ENCODE measurements at places on chromosomes 11 and 22.

DNA sequence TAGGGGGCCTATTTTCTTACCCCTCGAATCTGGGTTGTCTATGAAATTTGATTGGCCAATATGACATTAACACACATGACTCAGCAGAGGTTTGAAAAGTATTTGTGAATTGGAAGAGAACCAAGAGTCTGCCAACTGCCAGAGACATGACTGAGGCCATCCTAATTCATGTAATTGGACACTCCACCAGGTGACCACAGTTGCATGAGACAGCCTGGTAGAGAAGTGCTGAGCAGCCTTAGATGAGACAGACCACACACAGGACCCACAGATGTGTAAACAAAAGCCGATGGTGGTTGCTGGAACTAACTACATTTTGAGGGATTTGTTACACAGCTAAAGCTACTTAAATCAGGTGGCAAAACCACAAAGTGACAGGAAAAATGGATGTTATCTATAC, 855 bp upstream of the MS4A5 start:
- no peak for DNase-seq

DNA sequence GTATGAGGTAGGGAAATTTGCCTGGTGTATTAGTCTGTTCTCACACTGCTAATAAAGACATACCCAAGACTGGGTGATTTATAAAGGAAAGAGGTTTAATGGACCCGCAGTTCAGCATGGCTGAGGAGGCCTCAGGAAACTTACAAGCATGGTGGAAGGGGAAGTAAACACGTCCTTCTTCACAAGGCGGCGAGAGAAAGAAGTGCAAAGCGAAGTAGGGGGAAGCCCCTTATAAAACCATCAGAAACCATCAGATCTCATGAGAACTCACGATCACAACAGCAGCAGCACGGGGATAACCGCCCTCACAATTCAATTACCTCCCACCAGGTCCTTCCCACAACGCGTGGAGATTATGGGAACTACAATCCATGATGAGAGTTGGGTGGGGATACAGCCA, 12.0 kb upstream of the RFPL2 start:
- no peak for DNase-seq

DNA sequence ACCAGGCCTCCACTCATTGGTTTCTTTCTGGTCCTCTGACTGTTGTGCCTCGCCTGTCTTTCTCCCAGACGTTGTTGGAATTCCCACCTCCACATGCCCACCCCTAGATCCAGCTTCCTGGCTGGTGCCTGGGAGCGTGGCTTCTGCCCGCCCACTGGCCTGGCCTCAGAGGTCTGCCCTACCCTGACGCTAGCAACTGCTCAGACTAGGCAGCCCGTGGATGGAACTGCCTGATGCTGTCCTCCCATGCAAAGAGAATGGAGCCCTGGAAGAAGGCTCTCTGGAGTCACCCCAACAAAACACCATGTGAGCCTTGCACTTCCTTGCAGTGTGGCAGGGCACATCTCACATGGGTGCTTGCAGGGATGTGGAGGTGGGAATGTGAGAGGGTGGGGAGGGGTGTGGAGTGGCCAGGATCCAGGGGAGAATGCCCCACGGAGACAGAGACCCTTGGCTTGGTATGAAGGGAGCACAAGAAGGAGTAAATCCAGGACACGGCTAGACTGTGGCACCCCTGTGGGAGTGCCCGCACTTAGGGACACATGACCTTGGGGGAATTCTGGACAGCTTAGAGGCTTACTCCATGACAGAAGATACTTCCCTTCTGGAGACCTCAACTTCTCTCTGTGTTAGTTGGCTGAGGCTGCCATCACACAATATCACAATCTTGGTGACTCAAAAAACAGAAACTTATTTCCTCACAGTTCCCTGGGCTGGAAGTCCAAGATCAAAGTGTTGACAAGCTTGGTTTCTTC, 22.5 kb upstream of the ADA2 start:
- DNase-seq = no peak

GRCh38 chr11:6219359-6219758, 14.0 kb downstream of the C11orf42 start:
- no peak for DNase-seq

DNA sequence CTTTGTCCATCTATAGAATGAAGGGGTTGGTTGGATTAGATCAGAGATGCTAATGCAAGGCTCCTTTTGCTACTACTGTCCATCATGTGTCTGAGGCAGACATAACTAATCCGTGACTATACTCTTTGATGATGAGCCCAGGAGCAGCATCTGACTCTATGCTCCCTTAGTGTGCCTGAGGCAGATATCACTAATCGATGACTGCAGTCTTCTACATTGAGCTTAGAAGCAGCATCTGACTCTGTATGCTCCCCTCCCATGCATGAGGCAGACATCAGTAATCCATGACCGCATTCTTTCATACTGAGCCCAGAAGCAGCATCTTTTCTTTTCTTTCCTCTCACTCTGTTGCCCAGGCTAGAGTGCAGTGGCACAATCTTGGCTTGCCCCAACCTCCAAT, 4.2 kb downstream of the TCN2 start:
- no peak for DNase-seq

DNA sequence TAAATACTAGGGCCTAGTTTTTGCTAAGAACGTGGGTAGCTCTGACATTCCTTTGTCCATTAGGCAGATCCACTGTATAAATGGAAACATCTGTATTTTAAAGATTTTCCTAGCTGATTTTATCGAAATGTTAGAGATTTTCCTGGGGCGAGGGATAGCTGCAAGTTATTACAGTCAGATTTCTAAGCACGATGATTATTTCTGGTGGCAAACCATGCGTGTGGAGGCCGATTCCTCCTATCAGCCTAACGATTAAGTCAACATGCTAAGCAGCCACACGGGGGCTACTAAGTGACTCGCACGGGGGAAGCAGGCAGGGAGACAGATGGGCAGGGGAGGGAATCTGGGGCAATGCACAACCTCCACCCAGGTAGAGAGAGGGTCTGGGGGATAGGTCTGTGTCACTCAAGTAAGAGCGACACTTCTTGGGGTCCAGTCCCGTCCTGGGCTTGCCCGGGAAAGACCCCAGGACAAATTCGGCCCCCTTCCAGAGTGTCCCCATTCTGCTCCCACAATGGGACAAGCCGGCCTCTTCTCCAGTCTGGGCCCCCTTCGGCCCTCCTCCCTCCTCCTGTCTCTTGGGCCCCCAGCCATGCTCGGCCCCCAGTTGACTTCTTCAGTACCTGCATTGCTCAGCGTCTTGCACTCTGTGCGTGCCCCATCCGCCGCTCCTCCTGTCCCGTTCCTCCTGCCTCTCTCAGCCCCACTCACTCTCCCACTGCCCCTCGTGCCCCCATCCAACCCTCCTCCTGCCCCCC, 571 bp downstream of the C11orf24 start:
- peak; percentile 84 for DNase-seq

DNA sequence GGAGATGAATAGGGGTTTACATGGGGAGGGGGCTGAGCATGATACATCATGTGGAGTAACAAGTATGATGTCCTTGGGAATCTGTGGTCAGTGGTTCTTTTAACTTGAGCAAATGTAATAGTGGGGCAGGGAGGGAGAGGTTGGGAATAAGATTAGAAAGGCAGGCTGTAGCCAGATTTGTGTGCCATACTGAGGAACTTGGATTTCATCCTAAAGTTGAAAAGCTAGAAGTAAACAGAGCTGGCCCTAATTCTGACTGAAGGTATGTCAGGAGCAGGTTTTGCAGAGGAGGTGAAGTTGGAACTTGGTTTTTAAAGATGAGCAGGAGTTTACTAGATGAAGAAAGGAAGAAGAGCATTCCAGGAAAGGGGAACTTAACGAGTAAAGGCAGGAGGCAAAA, 108.3 kb upstream of the RRM1 start:
- no peak for DNase-seq

GRCh38 chr11:5591613-5592012, 4.8 kb upstream of the TRIM6 start:
- DNase-seq = no peak

DNA sequence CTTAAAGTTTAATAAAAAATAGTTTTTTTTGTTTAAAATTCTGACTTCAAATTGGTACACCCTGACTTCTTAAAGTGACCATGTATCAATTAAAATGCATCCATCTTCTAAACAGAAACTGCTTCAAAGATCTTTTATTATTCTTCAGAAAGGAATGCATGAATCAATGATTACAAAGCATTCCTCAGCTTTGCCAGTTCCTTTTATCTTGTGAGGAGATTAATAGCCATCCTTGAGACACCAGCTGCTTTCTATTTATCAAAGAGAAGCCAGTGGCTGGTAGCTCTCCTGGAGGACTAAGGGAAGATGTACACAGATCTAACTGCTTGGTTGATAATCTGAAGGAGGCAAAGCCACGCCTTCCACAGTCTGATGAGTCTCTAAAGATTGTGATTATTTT, 2222.5 kb downstream of the LRRC4C start:
- no peak for DNase-seq

GRCh38 chr11:128496249-128496648, 91.1 kb downstream of the ETS1 start:
- no peak for DNase-seq

DNA sequence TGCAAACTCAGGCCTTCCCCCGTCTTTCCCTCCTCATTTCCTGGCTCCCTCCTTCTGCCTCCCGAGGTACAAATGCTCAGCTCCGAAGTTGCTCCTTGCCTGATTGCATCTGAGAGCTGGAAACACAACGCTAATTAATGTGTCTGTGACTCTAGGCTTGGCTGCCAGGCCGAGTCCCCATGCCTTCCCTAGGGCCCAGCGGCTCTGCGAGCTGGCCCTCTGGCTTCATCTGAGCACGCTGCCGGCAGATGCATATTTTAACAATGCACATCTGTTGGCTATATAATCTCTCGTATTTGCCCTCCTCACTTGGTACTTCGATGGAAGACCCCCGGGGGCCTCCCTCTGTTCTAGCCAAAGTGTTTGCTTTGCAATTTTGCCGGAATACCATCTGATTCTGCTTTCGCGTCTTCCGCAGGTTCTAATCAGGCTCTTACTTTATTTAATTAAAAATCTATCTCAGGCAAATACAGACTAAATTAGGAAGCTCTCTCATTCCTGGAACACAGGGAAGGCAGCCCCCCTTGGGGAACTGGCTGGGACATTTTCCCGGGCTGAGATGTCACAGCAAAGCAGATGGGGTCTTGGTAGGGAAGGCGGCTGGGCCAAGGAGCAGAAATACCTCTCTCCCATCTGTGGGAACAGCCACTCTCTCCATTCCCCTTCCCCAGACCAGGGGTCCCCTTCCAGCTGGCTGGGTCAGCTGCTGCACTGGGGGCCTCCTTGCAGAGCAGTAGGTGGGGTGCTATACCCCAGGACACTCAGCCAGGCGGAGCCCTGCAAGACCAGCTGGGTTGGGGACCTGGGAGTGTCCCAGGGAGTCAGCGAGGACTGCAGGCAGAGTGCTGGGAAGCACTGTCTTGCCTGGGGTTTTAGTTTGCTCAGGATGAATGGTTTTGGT, 162.8 kb downstream of the ST3GAL4 start:
- DNase-seq = peak; percentile 26

- no peak for DNase-seq
Observed at GRCh38 chr11:114880442-114880841, 202.1 kb downstream of the NXPE2 start.

- no peak for DNase-seq
Observed at GRCh38 chr11:11213117-11213516, 139.9 kb downstream of the CSNK2A3 start.

DNA sequence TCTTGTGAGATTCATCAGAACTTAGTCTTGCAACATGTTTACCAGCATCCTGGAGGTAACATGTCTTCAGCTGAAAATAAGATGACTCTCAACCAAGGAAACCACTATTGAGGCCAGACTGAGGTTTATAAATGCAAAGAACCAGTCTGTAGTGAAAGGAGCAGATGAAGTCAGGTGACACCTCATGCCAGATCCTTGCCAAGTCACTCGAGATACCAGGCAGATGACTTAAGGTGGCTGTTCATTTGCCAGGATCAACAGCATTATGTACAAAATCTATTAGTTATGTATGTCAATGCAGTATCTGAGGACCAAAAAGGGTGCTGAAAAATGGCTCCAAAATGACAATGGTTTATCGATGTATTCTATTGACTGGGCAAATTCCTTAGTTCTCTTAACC, 100.0 kb upstream of the SOX6 start:
- no peak for DNase-seq

GRCh38 chr11:117366875-117367274, 39.2 kb downstream of the CEP164 start:
- DNase-seq = no peak

GRCh38 chr22:27993201-27993635, 74.2 kb upstream of the PITPNB start:
- no peak for DNase-seq

All from NCI-H2171 (cell line).